ENCODE measurements at places on chromosomes 16 and 17.

DNA sequence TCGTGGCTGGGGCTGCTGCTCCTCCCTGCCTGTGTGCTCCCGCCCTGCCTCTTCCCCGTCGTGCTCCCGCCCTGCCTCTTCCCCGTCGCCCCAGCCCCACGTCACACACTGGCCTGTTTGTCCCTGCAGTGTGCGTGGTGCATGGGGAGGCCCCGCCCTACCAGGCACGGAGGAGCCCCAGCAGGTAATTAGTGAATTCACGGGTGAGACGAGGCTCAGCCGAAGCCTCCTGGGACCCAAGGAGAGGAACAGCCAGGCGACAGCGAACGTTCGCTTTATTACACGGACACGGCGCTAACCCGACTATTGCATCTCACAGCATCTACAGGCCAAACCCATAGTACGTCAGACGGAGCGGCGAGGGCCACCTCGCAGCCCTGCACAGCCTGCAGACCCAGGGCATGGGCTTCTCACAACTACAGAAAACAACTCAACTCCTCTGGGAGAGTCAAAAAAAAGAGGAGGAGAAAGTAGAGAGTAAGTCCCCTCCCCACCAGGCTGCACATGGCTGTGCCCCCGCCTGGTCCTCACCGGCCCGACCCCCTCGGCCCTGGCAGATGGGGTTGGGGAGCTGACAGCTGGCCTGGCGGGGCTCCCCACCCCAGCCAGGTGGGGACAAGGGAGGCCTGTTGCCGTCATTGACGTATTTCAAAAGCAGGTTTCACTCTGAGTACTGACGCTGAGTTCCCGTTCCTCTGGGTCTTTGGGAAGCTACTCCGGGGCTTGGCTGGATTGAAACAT is 4.3 kb upstream of the PABPN1L start:
- peak; percentile 33 for DNase-seq

GRCh38 chr17:74305865-74306654 is 20.0 kb upstream of the KIF19 start:
- DNase-seq = no peak

- DNase-seq = peak; percentile 96
These were observed at the start of the genes CNTD1 and COA3 for GRCh38 chr17:42798383-42799380. Gene CNTD1 (plus strand): TSS chr17:42798861. CDS start chr17:42799068, 207 bp downstream. Gene COA3 (minus strand): TSS chr17:42798704. CDS start chr17:42798681, 23 bp downstream.

DNA sequence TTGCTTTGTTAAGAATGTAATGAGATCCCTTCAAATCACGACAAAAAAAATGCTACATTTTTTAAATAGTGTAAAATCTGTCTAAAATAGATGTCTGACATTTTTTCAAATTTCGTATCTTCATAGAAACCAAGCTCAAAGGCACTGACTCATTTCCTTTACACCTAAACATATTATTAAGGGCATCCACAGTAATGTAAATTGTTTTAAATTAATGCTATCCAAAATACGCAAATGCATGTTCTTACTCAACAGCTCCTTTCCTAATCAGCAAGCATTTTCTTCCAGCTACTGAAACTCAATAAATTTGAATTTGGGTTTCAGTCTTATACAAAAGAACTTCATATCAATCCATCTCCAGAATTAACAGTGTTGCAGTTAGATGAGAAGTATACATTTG is 4.3 kb downstream of the C16orf87 start:
- DNase-seq = no peak

DNA sequence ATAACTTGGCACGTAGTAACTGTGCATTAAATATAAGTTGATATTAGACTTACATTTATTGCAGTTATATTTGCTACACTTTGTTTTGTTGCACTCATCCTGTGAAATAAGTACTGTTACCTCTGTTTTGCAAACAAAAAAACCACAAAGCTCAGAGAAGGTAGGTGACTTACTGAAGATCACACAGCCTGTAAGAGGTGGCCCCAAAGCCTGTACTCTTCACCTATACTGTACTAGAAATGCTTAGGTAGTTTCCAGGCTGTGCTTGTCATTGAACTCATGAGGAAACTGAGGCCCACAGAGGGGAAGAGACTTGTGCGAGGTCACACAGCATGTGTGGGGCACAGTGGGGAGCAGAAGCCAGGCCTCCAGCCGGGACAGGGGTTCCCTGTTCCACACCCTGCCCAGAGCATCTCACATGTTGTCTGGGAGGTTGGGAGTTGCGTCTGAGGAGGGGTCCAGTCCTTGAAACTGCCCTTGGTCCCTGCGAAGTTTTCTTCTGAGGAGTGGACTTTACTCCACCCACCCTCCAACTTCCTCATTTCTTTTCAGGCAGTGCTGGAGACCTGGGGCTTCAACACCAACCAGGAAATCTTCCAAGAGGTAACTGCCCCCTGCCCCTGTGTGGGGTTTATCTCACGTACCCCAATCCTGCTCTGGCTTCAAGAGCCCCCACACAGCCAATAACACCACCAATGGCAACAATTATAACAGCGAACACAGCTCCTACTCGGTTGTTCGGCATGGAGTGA is 13.0 kb downstream of the CETP start:
- no peak for DNase-seq

- peak; percentile 91 for DNase-seq
These were observed 14.0 kb downstream of the LASP1 start for GRCh38 chr17:38883592-38884526.

GRCh38 chr17:51481370-51481769 is 221.0 kb downstream of the UTP18 start:
- no peak for DNase-seq

GRCh38 chr17:28549236-28550132 is 2.9 kb downstream of the UNC119 start:
- no peak for DNase-seq

- DNase-seq = no peak
These were observed 62.9 kb downstream of the ADCY9 start for GRCh38 chr16:4053301-4053845.

- DNase-seq = peak; percentile 31
These were observed at the start of gene DOC2B for GRCh38 chr17:181245-182049. Gene DOC2B (minus strand): TSS chr17:181650. CDS start chr17:181479, 171 bp downstream.

DNA sequence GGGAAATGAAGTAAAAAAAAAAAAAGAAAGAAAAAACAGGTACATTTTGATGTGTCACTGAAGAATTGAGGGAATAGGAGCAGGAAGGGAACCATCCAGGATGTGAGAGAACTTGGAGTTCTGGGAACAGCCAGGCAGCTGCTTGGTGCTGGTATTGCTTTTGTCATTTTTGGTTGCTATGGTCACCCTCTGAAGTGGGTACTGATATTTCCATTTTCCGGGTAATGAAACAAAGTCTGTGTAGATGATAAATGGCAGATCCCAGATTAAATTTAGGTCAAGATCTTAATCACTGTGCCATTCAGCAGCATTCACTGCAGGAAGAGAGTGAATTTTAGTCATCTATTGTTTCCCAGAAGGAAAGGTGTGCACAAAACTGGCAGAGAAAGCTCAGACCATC is 93.6 kb downstream of the ABCA8 start:
- no peak for DNase-seq

GRCh38 chr16:51009359-51009758 is 141.7 kb downstream of the SALL1 start:
- no peak for DNase-seq

- peak; percentile 33 for DNase-seq
These were observed 96.3 kb downstream of the TMEM114 start for GRCh38 chr16:8493972-8494371.

DNA sequence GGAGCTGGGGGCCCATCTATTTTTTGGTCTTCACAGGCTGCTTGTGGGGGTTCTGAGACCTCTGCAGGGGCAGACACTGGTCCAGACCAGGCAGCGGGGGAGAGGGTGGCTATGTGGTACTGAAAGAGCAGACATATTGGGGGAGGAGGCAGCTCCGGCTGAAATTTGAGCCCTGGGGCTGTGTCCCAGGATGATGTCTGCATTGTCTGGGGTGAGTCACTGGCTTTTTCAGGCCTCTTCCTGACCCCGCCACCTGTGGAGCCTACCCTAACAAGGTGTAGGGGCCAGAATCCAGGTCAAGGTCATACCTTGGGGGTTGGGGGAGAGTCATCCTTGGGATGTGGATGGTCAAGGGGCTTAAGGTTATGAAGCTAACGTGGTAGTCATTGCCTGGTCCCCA is 2.4 kb downstream of the CORO6 start:
- no peak for DNase-seq

- no peak for DNase-seq
These were observed 2.6 kb downstream of the ADCY9 start for GRCh38 chr16:4113358-4114256.

GRCh38 chr16:66079671-66080334 is 286.7 kb upstream of the CDH5 start:
- DNase-seq = no peak

DNA sequence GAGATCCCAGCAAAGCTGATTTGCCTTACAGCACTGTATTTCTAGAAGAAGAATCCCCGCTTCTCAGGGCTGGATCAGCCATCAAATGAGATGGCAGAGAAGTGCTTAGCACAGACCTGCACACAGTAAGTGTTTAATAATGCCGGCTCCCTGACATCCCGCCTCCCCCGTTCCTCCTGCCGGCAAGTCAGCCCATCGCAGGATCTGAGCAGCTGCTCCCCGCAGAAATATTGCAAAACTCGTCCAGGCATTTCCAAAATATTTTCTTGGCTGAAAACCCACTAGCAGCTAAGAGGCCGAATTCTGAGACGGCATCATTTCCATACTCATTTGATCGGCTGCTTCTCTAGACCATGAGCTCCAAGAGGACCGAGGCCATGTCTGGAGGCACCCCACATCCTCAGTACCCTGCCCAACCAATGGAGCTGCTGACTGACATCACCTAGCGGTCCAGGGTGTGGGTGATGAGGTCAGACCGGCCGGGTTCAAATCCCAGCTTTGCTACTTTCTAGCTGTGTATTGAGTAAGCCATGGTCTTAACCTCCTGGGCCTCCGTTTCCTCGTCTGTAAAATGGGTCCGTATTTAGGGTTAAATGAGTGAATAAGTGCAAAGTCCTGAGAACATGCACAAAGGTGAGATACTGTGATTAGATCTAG is 251.5 kb downstream of the KATNIP start:
- no peak for DNase-seq

GRCh38 chr16:56551796-56552738 is 12.8 kb upstream of the MT4 start:
- no peak for DNase-seq

- DNase-seq = no peak
These were observed 60.1 kb upstream of the CNEP1R1 start for GRCh38 chr16:49964973-49965372.

GRCh38 chr17:50469208-50469605 is 527 bp upstream of the CHAD start:
- no peak for DNase-seq

GRCh38 chr16:85848986-85849385 is 49.5 kb downstream of the COX4I1 start:
- no peak for DNase-seq

DNA sequence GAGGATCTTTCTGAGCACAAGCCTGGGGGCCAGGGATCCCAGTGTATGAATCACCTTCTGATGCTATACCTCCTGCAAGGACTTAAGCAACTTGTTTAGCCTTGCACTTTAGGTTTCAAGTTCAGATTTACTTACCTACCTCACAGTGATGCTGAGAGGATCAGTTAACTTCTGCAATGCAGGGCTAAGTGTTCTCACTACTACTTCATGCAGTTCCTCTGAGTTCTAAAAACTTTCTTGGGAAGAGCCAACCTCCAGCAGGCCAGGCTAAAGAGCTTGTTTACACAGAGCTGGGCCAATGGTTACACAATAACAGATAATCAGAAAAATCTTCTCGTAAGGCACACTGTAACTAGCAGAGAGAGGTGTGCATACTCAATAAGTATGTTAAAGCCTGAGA is 13.0 kb downstream of the VEZF1 start:
- DNase-seq = no peak

GRCh38 chr17:8739097-8739496 is 5.5 kb downstream of the CCDC42 start:
- DNase-seq = no peak

DNA sequence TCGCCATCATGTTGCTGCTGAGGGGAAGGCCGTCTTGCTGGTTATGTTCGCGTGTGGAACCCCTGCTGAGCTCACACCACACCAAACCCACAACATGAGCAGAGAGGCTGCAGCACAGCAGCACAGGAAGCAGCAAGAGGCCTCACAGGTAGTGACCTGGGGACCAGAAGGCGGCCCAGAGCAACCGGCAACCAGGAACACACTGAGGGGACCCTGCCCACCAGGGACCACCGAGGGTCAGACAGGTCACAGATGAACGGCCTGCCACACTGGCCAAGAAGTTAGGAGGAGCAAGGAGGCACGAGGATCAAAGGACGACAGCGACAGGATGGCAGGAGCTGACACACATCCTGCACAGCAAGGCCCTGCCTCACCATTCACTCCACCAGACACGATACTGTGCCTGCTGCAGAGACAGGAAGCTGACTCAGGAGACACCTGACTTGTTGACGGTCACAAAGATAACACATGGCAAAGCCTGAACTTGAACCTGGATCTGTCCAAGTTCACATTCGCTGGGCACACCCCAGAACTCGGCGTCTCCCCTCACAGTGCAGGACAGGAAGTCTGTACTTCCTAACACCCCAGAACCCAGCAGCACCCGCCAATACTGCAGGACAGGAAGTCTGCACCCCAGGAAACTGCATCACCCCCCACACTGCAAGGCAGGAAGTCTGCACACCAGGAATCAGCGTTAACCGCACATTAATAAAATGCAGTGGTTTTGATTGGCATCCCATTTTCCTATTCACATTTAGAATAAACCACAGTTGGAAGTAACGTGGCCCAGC is 98.5 kb downstream of the ZNF778 start:
- no peak for DNase-seq

- DNase-seq = no peak
These were observed 57.7 kb downstream of the HSD17B2 start for GRCh38 chr16:82092711-82093110.

GRCh38 chr17:45242029-45242414 is 19.9 kb downstream of the SPATA32 start:
- DNase-seq = no peak

DNA sequence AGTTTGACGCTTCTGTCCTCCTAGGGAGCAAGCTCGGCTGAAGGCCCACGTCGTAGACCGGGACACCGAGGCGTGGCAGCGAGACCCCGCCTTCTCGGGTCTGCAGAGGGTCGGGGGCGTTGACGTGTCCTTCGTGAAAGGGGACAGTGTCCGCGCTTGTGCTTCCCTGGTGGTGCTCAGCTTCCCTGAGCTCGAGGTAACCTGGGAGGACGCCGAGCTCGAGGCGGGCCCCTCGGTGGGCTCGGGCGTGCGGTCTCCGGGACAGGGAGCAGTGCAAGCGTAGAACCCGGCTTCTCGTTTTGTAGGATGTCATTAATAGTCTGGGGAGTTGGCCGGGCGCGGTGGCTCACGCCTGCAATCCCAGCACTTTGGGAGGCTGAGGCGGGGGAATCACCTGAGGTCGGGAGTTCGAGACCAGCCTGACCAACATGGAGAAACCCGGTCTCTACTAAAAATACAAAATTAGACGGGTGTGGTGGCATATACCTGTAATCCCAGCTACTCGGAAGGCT is 715 bp downstream of the ENDOV start:
- DNase-seq = no peak

GRCh38 chr16:27221576-27222248 is 18.4 kb downstream of the KDM8 start:
- no peak for DNase-seq

GRCh38 chr17:77528516-77529327 is 388.0 kb downstream of the SEC14L1 start:
- DNase-seq = no peak

DNA sequence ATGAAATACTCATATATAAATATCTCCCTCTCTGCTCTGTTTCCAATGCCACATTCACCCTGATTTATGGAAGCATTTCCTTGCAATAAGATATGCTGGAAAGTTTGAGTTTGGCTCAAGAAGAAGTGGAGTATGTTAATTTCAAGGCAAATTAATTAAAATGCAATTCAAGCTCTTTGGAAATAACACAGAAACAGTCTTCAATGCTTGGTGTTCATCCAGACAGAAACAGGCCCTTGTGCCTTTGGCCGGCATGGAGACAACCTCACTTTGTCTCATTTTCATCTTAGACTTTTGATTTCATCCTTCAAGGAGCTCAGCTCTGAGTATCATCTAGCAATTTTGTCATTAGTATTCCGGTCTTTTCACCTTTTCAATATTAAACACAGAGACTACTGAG is 210.0 kb downstream of the C16orf95 start:
- DNase-seq = peak; percentile 15

Data from spinal cord (tissue), 10 donors.